ENCODE measurements at places on chromosomes 16 and 17.

- no peak for DNase-seq
These were observed 16.4 kb downstream of the CDH13 start for GRCh38 chr16:82643136-82643535.

- DNase-seq = no peak
These were observed 63.5 kb upstream of the PLCG2 start for GRCh38 chr16:81715358-81716196.

DNA sequence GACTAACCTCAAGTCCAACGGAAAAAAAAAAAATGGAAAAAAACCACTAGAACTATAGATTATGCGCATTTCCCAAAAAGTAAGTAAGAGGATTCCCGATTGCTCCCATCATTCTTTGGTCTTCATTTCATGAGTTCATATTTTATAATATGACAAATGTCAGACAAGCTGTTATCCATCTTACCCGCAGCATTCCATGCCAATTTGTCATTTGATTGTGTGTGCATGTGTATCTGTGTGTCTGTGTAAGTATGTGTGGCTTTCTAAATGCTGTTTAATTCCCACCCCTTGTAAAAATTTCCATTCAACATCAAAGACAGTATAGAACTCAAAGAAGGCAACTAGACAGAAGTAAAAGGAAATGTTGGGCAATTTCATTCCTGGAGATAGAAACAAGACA lies 434.1 kb downstream of the CDH11 start:
- no peak for DNase-seq

DNA sequence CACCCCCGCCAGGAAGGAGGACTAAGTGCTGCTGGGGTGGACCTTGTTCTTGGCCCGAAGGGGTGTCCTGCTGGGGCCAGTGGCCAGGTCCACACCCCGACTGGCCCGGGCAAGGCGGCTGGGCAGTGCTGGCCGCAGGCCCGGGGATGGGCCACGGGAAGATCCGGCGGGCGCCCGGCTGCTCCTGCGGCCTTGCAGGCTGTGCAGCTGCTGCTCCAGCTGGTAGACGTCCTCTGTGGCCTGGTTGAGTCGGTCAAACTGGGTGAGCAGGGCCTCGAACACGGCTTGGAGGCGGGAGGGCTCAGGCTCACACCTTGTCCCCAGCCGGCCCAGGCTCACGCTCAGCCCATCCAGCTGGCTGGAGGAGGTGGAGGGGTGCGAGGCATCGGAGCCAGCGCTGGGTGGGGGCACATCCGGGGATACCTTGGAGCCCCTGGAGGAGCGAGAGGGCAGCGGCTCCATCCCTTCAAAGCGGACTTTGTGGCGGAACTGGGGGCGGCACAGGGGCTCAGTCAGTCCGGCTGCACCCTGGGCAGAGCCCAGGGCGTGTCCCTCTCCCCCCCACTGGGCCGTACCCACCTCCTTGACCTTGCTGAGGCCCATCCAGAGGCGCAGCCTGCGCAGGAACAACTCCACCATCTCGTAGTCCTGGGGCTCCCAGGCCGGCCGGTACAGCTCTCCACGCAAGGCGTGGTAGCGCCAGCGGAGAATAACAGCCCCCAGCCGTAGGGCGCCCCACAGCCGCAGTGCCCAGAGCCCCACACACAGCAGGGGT lies 42.1 kb downstream of the TSC2 start:
- no peak for DNase-seq

GRCh38 chr16:3497771-3498170 lies 2.5 kb upstream of the C16orf90 start:
- no peak for DNase-seq

- no peak for DNase-seq
These were observed 75.0 kb upstream of the ADAMTS18 start for GRCh38 chr16:77509796-77510195.

DNA sequence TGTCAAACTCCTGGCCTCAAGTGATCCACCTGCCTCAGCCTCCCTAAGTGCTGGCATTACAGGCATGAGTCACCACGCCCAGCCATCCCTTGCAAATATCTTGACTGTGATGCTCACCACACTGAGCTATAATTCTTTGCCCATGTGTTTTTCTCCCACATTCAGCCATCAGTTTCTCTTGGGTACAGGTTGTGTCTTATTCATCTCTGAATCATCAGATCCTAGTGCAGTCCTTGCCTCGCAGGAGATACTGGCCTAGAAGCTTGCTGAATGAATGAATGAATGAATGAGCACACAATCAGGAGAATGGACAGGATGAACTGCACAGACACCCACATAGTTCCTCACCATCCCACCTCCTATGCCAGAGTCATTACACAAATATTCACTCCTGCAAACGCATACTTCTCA lies 24.4 kb upstream of the ETV4 start:
- no peak for DNase-seq

DNA sequence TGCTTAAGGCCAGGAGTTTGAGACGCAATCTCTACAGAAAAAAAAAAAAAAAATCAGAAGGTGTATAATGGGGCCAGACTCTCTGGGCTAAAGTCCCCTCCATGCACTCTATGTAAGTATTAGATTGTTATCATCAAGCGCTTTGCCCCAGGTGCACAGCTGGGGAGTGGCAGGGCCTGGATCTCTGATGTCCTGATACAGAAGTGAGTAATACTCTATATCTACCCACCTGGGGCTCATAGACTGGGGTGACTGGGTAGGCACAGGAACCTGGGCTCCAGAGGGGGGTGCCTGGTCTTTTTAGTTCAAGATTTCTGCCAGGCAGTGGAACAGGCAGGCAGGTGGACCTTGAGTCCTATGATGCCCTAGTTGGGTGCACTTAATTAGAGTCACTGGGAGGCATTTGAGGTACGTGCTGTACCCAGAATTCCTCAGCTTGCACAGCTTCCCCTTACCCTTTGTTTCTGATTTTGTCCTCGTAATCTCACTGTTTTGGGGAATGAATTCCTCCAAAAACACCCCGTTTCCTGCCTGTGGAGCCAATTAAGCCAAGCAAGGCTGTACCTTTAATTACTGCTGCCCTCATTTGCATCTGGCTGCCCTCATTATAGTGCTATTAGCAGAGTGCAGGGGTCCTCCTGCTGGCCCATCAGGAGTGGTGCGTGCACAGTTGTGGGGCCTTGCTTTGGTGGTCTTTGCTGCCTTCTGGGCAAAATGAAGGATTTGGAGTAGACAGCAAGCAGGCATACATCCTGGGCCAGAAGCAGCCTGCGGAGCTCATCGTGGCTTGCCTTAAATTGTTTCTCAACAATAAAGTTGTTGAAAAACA lies 239.0 kb downstream of the SNX29 start:
- no peak for DNase-seq

- no peak for DNase-seq
These were observed 9.2 kb upstream of the GLIS2 start for GRCh38 chr16:4306470-4307214.

DNA sequence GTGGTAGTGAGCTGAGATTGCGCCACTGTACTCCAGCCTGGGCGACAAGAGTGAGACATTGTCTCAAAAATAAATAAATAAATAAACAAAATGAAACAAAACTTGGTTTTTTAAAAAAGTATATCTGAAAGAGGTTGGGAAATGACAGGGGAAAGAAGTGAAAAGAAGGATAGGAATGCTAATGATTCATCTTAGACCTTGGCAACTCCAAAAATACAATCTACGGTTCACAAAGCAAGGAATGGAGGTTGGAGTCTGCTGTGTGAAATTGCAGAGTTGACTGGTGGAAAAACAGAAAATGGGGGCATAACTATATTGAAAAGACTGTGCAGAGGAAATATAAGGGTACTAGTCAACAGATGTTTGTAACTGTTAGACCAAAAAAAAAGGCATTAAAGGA lies 40.0 kb upstream of the CD300E start:
- DNase-seq = no peak

DNA sequence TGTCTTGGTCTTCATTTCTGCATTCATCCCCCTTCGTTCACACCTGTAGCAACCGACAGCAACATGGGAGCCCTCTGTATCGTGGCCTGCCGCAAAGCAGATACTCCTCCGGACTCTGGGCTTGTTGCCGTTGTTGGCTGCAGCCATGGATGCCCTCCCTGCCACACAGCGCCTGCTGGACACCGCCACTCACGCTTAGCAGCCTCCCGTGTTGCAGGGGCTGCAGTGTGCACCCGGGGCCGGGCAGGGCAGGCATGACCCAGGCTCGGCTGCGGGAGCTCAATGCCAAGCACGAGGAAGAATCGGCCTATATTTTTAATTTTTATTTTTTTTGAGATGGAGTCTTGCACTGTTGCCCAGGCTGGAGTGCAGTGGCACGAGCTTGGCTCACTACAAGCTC lies 34.9 kb upstream of the ZNF629 start:
- no peak for DNase-seq

- no peak for DNase-seq
These were observed 61.9 kb downstream of the WWP2 start for GRCh38 chr16:69823831-69824563.

- no peak for DNase-seq
These were observed 22.9 kb downstream of the SOCS1 start for GRCh38 chr16:11232852-11233726.

GRCh38 chr17:81258292-81258691 lies 19.2 kb downstream of the NDUFAF8 start:
- no peak for DNase-seq

- no peak for DNase-seq
These were observed 1.2 kb downstream of the SCPEP1 start for GRCh38 chr17:56979091-56979480.

- no peak for DNase-seq
These were observed 310.6 kb downstream of the SEC14L1 start for GRCh38 chr17:77451245-77451893.

DNA sequence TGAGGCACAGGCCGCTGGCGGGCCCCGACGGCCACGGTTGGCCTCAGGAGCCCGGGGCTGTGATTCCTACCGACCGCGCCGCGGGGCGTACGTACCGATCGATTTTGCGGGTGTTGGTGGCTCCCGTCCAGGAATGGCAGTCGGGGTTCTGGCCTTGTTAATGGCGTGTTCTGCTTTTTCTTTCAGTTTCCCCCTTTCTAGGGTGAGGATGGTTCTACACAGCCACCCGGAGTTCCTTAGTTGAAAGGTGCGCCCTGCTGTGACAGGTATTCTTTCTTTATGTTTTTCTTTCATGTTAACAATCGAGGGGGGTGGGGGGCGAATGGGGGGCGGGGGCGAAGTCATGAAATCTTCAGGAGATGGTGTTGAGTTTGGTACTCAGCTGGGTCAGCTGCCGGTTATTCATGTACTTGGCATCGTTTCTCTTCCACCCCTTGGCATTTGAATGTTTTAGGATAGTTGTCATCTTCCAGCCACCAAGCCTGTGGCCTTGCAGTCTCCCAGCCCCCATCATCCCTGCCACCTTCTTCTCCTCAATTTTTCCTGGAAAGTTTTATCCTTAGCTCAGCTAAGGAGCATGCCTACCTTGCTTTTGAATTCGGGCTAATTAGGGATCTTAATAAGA lies 802 bp downstream of the CYLD start:
- DNase-seq = peak; percentile 27

GRCh38 chr17:5282642-5283217 lies 646 bp downstream of the RABEP1 start:
- no peak for DNase-seq

DNA sequence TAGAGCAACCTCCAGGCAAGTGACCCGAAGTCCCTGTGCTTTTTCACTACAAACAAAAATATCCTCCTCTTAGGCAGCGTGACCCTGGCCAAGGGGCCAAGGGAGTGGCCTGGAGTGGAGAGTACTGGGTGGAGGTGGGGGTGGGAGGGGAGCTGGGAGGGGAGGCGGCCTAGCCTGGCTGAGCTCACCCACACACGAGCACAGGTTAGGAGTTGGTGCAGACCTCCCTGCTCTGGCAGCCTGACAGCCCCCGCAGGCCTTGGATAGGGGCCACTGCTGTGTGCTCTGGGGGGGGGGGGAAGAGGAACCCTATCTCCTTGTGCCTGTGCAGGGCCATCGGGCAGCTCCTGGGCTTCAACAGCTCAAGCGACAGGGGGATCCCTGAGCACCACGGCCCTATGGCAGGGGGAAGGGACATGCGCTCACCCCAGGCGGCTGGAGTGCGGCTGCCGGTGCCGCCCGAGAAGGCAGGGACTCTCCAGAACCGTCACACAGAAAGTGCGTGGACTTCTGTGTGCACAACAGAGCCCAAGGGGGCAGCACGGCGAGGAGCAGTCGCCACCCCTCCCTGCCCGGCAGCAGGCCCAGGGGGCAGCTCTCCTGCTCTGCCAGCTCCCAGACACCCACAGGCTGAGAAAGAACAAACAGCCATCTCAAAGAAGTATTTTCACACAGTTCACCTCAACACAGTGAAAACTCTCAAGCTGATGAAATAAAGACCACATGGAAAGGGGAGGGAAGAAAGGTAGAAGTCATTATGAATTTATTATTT lies 13.3 kb downstream of the SLC16A3 start:
- DNase-seq = no peak

- no peak for DNase-seq
These were observed 161.8 kb upstream of the KCNJ16 start for GRCh38 chr17:69913216-69913615.

DNA sequence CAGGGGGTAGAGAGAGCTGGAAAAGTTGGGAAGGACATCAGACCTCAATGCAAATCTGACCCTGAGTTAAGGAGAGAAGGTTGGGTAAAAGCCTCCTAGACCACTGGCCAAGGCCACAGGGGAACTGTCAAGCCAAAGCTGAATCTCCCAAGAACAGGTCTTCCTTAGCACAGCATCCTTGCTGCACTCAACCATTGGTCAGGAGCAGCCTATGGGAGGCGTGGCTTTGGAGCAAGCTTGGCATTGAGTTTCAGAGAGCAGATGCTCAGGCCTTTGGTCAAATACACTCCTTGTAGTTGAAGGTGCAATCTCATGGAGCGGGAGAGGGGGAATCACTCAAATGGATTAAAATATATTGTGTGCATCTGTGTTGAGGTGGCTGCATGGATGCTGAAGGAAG lies 21.8 kb downstream of the SOX9 start:
- DNase-seq = no peak

GRCh38 chr16:86966777-86967176 lies 350.4 kb downstream of the C16orf95 start:
- DNase-seq = no peak

GRCh38 chr17:83024218-83024971 lies 55.0 kb upstream of the METRNL start:
- no peak for DNase-seq

DNA sequence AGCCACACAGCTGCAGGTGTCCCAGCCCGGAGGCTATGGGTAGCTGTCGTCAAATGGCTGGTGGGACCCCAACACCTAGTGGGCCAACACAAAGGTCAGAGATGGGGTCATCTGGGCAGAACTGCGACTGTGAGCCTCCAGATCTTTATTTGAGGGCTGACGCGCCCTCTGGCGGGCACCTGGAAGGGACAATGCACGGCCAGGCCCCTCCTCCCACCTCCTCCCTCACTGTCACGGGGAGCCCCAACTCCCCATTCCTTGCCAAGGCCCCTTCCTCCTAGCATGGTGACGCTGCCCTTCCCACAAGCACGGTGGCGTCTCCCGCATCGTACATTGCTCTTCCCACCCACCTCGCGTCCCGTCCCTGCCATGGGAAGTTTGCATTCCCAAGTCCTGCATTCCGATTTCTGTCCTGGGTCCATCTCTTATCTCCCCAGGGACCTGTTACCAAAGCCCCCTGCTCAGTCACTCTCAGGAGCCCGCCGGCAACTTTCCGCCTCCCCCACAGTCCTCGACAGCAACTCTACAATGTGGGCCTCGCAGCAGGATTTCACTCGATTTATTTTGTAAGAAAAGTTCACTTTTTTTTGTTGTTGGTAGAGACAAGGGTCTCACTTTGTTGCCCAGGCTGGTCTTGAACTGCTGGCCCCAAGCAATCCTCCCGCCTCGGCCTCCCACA lies 1.0 kb downstream of the TLE7 start:
- DNase-seq = no peak

Data from GM04503 (cell line).